Endothelial cell (in vitro differentiated cells): ENCODE measurements at places on chromosomes 16 and 17.

DNA sequence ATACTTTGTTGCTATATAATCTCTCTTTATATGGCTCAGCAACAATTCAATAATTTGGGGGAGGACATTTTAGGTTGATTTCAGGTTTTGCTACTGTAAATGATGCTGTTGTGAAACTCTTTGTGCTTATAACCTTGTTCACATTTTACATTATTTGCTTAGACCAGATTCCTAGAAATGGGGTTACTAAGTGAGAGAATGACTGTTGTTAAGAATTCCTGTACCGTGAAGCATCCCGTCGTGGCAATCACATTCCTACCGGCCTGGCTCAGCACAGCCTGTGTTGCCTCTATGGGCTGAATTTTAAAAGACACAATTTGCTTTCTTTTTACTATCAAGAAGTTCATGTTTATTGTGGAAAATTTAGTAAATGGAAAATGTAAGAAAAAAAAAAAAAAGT is 31.4 kb downstream of the B9D1 start:
- DNase-seq: no peak

DNA sequence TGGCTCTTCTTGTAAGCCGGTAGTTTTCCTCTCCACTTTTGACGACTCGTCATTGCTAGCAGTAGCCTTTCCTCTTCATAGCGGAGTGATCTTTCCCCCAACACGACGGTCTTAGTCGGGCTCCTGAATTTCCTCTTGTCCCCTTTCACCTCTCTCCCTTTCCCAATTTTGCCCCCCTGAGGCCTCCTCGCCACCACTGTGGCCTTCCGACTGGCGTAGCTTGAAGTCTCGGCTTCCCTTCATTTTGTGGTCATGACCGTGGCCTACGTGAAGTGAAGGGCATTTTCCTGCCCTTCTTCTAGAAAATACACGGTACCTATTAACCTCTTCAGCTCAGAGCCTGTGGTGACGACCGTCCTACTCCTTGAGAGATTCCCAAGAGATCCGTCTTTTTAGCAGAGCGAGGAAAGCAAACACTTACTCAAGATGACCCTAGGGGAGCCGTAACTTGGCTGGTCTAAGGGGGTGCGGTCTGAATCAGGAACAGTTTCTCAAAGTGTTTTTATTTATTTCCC is 787 bp downstream of the PRKAR1A start:
- DNase-seq: no peak

DNA sequence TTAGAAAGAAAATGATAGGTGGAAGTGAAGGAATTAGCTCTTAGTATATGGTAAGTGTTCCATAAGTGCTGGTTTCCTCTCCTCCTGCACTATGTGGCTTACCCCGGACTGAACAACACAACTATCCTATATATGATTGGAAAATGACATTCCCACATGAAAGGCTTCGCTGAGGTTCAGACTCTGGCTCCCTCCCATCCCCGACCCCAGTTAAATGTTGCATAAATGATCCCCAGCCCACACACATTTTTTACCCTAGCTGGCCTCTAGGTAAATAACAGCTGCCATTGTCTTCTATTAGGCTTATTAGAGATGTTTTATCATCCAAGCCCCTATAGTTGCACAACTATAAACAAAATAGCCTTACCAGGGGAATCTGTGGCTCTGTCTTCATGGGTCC is 495.6 kb upstream of the CDH11 start:
- no peak for DNase-seq

DNA sequence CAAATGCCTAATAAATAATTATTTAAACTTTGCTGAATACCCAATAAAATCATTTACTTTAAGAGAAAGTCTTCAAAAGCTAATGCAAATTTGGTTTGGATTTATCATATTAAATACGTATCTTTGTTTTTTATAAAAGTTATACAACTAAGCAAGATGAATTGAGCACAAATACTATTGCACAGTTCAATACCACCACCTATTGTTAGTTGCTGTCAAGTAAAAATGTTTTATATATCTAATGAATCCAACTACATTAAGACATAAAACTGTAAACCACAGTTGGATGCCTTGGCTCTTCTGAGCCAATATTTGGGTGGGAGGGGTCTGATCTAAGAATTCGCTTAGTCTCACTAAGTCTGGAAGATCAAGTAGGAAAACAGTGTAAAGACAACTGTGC is 7.7 kb downstream of the FBXL20 start:
- no peak for DNase-seq

DNA sequence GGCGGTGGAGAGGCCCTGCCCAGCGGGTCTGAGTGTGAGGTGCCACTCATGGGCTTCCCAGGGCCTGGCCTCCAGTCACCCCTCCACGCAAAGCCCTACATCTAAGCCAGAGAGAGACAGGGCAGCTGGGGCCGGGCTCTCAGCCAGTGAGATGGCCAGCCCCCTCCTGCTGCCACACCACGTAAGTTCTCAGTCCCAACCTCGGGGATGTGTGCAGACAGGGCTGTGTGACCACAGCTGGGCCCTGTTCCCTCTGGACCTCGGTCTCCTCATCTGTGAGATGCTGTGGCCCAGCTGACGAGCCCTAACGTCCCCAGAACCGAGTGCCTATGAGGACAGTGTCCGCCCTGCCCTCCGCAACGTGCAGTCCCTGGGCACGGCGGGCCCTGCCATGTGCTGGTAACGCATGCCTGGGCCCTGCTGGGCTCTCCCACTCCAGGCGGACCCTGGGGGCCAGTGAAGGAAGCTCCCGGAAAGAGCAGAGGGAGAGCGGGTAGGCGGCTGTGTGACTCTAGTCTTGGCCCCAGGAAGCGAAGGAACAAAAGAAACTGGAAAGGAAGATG is 11.2 kb downstream of the VASN start:
- DNase-seq: no peak

- DNase-seq: no peak
Measured at GRCh38 chr17:72361892-72362291, 241.1 kb downstream of the SOX9 start.

DNA sequence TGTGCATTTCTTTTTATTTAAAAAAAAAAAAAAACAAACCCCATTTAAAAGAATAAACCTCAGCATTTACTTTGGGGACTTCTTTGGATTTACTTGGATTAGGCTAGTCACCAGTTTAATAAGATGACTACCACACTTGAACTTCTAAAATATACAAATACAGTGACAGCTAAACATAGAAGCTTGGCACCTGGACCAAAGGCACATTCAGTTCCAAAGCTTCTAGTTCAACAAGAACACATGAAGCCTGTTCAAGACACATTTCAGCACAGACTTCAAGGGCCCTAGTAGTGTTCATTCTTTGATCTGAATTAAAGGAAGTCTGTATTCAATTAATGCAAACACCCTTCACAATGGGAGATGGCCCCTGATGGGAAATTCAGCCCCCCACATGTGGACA is 11.6 kb upstream of the ROGDI start:
- no peak for DNase-seq

DNA sequence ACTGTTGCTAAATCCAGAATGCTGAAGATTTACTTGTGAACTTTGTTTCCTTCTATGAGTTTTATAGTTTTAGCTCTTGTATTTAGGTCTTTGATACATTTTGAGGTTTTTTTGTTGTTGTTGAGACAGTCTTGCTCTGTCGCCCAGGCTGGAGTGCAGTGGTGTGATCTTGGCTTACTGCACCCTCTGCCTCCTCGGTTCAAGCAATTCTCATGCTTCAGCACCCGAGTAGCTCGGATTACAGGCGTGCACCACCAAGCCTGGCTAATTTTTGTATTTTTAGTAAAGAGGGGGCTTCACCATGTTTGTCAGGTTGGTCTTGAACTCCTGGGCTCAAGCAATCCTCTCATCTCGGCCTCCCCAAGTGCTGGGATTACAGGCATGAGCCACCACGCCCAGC is 14.4 kb downstream of the TENT4B start:
- no peak for DNase-seq
